ENCODE measurements at places on chromosomes 2 and 18.

GRCh38 chr2:234454433-234454832 lies 42.4 kb downstream of the ARL4C start:
- DNase-seq, result no peak

DNA sequence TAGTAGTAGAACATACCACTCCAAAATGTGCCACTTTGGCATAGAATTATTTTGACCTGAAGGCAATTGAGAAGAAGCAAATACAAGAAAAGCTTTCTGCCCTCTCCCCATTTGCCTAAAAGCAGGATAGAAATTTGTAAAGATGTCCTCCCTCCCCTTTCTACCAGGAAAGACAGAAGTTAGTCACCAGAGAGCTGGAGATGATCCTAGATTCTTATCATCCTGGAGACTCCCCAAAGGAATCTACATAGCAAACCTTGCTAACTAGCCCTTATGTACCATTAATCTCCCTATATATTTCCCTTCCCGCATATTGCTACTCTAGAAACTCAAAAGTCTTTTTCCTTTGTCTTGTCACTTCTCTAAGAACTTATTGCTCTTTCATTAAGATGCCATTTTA lies 12.6 kb upstream of the TMEM37 start:
- DNase-seq, result no peak

- no peak for DNase-seq
Observed at GRCh38 chr2:7961550-7961949, 720.3 kb upstream of the ID2 start.

DNA sequence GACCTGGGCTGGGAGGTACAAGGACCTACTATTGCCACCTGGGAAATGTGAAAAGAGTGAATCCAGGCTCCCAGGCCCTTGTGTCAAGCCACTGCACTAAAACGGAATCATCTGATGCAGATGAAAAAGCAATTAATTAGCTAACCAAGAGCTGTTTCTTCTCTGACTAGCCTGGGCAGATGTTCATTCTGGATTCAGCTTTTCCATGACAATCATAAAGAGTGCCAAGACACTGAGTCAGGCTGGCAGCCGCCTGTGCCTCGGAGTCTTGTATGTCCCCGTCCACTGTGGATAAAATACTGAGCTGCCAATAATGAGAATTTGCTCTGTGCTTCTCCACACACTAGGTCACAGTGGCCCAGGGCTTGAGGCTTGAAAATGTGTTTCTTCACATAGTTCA lies 21.7 kb upstream of the LCLAT1 start:
- no peak for DNase-seq

- DNase-seq, result no peak
Observed at GRCh38 chr2:187316040-187316439, 132.0 kb downstream of the CALCRL start.

DNA sequence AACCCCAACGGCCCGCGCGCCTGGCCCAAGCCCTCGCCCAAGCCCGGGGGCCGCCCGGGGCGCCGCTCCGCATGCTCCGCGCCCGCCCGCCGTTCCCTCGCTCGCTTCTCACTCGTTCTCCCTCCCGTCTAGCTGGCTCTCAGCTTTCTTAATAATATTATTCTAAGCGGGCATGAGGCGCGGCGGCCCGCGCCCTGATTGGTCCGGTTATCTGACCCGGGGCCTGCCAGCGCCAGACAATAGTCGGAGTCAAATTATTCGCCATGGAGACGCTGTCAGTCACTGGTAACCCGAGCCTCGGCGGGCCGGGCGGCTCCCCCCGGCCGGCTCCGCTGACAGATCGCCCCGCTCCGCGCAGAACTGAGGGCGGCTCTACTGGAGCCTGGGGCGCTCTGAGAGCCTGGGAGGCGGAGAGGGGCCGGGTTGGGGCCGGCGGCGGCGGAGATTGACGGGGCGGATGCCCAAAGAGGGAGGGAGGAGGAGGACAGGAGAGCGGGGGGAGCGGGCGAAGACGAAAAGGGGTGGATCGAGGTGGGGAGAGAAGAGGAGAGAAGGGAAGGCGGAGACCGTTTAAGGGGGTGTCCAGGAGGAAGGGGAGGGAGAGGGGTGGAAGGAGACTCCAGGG lies at the start of gene SIX2:
Gene SIX2, minus strand, starts transcription at position 150 of the 625 bp plus-strand sequence. CDS start 342 bp downstream, outside the sequence.
- DNase-seq, result no peak

DNA sequence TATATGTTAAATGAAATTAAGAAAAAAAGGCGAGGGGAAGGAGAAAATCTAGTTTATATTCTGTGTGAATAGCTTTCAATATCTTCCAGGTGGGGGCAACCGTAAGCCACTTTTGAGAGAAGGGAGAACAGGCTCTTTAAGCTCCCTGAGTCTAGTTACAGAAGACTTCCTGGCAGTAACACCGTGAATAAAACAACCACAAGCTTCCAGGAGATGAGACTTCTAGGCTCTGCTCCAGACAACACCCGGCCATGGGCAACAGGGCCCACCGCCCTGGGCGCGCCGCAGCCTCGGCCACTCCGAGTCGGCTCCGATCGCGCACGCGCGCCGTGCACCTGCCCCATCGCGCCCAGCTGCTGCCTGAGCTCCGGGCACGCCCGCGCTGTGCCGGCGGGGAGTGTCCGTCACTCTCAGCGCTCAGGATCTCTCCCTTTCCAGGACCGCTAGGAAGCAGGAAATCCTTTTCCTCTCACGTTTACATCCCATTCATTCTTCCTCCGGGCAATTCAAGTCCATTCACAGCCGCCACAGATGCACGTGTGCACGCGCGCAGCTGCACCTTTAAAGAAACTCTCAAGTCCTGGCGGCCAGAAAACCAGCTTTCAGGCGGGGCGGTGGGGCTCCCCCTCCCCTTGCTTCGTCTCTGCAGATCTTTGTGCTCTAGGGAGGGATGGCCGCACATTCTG lies 19.4 kb upstream of the PAX3 start:
- DNase-seq, result no peak

GRCh38 chr2:72330652-72331051 lies 183.0 kb upstream of the CYP26B1 start:
- DNase-seq, result no peak

GRCh38 chr18:63457977-63458376 lies 18.8 kb upstream of the SERPINB5 start:
- no peak for DNase-seq

GRCh38 chr2:206004004-206004693 lies 81.8 kb downstream of the INO80D start:
- DNase-seq, result no peak

- DNase-seq, result no peak
Observed at GRCh38 chr2:84526562-84526961, 10.3 kb downstream of the DNAH6 start.

- no peak for DNase-seq
Observed at GRCh38 chr2:12700989-12701388, 15.7 kb upstream of the TRIB2 start.

- DNase-seq, result no peak
Observed at GRCh38 chr2:128603411-128603924, 284.8 kb upstream of the HS6ST1 start.

- no peak for DNase-seq
Observed at GRCh38 chr2:34656632-34657031, 1057.5 kb upstream of the FAM98A start.

GRCh38 chr2:190853531-190854383 lies 26.9 kb upstream of the GLS start:
- DNase-seq, result no peak
